ENCODE measurements at places on chromosomes 7 and 10.

- DNase-seq = no peak
Observed at GRCh38 chr10:77177161-77177560, 460.4 kb downstream of the KCNMA1 start.

DNA sequence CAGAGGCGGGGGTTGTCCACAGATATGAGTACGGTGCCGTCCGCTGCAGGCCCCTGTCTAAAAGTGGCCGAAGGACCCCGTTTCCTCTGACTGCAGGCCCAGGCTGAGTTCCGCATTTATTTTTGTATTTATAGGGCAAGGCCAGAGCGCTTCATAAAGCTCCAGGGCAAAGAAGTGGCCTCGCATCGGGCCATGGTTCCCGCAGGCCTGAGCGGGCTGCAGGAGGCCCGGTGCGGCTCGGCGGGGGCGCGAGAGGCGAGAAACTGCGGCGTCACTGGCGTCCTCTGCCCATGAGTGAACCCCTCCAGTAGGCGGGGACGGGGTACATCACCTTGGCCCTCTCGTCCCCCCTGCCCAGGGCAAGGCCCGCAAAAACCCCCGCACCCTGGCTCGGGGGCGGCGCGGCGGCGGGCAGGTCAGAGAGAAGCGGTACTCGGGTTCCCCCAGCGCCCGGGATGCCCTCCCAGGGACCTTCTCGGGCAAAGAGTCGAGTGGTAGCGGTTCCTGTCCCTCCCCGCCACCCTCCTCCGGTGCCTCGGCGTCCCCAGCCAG is 355.7 kb downstream of the DNAJB6 start:
- DNase-seq = no peak

DNA sequence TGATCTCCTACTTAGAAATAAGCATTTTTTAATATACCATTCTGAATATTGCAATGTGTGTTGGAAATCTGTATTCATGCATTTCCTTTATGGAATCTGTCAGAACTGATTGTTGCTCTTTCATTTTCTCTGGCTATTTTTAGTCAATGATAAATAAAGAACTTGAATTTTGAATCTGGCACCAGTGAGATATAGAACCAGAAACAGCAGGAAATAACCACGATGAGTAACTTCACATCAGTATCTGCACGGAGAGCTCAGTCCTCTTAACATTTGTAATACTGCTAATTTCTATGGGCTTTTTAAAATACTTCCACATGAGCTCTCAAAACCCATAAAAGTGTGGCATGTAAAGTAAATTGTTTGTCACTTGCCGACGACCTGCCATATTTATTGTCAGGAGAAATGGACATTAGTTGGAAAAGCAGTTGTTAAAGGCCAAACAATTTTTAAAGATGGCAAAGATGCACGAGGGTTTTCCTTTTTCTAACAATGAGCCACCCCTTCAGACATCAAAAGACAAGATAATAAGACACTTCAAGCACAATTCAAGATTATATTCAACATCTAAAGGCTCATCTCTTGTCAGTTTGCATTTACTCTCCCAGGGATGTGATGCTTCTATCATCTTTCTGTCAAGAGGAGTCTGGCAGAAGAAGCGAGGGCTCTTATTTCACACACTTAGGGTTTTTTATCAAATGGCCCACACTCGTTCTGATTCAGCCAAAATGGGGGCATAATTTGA is 118.3 kb downstream of the POU6F2 start:
- no peak for DNase-seq

DNA sequence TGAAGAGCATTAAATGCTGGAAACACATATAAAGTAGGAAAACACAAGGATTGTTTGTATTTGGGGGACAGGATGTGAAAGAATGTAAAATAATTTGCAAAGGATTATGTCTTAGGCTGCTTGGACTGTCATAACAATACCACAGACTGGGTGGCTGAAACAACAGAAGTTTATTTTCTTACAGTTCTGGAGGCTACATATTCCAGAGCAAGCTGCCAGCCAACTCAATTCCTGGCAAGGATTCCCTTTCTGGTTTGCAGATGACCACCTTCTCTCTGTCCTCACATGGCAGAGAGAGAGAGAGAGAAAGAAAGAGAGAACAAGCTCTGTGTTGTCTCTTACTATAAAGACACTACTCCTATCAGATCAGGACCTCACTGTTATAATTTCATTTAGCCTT is 8.8 kb upstream of the LAMB4 start:
- DNase-seq = no peak

DNA sequence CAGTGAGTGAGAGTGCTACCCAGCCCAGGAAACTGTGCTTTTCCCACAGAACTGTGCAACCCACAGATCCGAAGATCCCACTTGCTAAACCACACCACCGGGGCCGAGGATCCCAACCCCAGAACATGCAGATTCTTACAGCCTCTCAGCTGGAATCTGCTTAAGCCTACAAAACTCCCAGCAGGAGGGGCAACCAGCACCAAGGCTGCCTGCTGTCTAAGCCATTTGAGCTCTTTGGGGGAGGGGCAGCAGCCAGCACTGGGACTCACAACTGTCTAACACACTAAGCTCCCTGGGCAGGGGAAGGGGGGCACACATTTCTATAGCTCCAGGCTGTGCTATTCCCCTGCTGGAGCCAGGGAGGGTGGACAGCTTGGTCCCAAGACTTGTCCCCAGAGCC is 529.9 kb downstream of the XPNPEP1 start:
- no peak for DNase-seq

DNA sequence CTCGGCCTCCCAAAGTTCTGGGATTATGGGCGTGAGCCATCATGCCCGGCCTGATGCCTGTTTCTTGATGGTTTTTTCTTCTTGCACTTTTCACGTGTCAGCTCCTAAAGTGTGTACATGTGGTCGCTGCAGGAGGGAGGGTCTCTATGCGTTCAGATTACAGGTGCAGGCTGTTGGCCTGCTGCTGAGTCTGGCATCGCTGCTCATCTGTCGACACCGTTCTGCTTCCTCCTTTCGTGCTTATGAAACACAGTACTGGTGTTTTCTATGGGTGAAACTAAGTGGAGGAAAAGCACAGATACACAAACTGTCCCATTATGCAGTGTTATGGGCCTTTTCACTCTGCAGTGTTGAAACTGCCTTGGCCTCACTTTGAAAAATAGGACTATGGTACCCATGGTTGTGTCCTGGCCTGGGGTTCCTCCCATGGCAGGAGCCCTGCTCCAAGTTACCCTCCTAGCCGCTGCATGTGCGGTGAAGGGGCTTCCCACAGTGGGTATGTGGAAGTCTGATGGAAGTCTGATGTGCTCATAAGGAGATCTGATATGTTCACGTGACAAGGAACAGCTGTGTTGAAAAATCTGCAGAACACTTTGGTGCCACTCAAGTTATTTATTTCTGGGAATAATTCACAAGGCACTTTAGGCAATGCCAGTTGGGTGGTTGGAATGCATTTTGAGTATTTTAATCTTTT is 23.5 kb downstream of the OGDH start:
- DNase-seq = no peak

GRCh38 chr7:39890411-39890810 is 59.6 kb upstream of the CDK13 start:
- no peak for DNase-seq

DNA sequence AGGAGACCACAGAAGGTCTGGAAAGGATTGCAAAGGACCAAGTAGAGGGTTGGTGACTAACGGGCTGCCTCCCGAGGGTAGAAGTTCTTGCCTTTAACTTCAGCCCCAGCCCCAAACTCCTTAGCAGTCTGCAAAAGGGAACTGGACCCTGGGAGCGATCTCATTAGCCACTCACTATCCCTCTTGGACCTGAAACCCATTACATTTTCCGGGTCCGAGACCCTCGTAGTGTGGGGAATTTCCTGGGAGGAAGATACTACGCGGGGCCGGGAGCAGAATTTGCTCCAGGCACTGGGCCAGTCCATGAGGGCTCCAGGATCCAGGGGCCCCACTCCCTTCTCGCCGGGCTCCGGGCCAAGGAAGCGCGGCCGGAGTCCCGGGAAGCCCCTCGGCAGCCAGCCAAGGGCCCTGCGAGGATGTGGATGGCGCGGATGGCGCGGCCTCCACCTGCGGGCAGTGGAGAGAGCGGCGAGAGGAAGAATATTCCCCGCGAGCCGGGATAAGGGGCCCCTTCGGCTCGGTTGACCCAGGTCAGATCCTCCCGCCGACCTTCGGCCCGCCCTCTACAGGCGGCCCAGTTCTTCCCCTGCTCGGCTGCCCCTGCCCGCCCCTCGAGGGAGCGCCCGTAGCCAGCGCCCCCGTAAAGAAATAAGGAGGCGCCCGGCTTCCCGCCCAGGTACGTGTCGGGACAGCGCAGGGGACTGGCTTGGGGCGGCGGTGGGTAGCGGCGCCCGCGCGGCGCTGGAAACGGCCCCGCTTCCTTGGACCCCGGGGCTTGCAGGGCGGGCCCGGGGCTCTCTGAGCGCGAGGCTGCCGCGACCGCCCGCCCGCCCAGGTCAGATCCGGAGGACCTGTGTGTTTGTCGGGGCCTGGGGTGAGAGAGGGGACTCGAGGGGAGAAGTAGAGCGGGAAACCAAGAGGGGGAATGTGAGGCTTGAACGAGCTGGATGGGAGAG is at the start of gene MYO3A:
TSS of gene MYO3A (plus strand) at position 577 of the 956 bp plus-strand sequence. CDS start 17,882 bp downstream, outside the sequence.
- DNase-seq = no peak

- no peak for DNase-seq
Observed at GRCh38 chr7:80439894-80440821, 71.7 kb downstream of the GNAT3 start.

DNA sequence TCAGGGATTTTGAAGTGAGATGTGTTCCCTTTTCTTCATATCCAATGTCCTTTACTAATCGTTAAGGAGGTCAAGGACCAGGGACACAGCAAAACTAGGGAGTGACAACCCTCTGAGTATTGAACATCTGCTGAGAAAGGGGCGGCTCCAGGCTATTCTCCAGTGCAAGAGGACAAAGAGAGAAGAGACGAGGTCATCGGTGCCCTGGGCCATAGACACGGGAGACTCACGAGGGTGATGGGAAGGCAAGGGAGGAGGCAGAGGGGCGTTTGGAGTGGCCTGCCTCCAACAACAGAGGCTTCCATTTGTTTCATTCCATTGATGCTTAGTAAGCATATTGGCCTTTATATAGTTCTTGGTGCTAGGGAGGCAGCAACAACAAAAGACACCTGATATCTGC is 268.4 kb downstream of the CXCL12 start:
- DNase-seq = no peak

GRCh38 chr7:86995052-86995725 is 64.3 kb downstream of the ELAPOR2 start:
- no peak for DNase-seq
